HEK293T (cell line): ENCODE measurements at places on chromosomes 1 and 21.

DNA sequence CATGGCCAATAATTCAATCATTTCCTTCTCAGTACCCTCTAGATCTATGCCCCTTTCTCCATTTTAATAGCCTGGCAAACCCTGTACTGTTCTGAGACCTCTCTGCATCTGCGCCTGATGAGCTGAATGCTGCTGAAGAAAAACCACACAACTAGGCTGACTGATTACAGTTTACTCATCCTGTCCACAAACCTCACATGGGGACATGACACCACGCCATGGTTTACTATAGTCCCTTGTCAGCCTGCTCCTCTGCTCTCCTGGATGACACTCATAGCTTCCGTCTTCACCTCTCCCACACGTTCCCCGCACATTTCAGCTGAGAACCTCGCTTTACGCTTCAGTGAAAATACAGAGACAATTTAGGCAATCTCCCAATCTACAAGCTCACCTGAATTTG is 59.7 kb downstream of the DESI2 start:
- no peak for DNase-seq

GRCh38 chr1:235326719-235327558 is 1.0 kb downstream of the ARID4B start:
- peak; percentile 46 for DNase-seq

GRCh38 chr1:36522461-36523229 is 39.9 kb upstream of the CSF3R start:
- DNase-seq, result no peak

- no peak for DNase-seq
Measured at GRCh38 chr21:28522014-28522799, 470.5 kb downstream of the LTN1 start.

DNA sequence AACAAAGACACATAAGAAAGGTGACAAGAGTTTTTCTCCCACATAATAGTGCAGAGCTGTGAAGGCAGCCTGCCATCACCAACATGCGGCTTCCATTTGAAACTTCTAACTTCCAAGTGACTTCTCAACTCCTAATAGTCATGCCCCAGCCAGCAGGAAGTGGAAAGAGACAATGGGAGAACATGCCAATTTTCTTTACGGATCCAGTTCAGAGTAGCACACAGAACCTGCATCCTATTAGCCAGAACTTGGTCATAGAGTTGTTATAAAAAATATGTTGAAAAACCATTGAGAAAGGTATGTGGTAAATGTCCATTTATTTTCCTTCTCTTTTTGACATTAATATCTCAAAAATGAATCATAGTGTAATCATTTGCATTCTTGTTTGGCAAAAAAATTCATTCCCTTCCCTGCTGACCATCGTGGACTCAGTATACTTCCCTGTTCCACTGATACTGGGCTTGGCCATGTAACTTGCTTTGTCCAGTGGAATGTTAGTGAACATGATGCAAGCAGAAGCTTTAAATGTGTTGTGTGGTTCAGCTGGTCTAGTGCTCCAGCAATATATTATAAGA is 197.4 kb downstream of the SEC16B start:
- DNase-seq, result no peak

GRCh38 chr1:180482425-180483275 is 19.7 kb downstream of the ACBD6 start:
- DNase-seq, result peak; percentile 42

- DNase-seq, result no peak
Measured at GRCh38 chr1:8202182-8202905, 115.6 kb upstream of the SLC45A1 start.

DNA sequence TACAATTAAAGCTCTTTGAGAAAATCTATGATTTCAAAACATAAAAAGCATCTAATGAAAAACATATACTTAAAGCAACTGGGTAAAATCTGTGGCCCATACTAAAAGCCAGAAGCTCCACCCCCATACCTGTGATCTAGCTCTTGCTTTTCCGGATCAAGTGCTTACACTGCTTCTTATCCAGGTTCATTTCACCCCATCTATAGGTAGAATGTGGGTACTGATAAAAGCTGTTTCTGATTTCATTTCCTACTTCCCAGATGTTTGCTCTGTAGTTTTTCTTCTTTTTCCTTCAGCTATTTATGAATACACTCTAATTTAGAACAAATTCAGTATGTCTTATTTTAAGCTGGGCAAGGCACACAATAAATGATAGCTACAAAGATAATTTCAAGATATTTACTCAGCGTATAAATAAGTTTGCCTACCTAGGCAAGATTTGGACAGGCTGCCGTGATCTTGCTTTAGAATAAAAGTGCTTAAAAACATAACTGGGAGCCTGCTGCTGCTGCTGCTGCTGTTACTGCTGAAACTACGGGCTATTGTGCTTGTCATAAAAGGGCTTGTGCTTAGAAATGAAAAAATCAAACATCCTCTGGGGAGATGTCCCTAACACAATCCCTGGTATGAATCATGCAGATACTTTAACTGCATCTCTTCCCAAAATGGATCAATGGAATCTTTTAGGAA is 2.1 kb downstream of the SIPA1L2 start:
- DNase-seq, result no peak

GRCh38 chr1:10687782-10688408 is 108.6 kb downstream of the CASZ1 start:
- DNase-seq, result no peak

DNA sequence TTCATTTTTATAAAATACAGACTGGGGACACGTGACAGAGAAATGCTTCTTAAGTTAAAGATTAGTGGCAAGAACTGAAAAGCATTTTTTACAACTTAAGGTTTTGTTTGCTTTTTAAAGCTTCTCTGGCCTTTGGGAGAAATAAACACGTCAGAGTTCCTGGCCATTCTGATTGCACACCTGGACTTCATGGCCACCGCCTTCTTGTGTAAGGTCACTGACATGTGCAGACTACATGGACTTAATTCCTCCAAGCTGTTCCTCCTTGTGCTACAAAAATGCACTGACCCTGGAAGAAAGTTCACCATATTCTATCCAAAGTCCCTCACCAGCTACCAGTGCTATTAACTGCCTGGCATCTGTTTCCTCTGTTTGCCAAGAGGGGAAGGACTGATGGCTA is 56.1 kb downstream of the GADD45A start:
- no peak for DNase-seq

DNA sequence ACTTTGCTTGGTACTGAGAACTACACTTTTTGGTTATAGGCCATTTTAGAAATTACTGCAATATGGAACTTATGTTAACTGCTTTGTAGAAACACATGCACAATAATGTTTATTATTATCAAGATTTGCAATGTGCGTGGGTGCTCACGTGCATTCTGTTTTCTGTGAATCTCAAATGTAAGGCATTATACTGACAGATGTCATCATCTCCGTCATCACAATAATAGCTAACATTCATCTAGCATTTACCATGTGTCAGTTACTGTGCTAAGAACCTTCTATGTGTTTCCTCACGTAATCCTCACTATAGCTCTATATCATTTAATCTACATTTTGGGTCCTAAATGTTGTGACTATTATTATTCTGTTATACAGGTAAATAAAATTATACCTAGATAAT is 1214.8 kb upstream of the ADGRL4 start:
- DNase-seq, result no peak

DNA sequence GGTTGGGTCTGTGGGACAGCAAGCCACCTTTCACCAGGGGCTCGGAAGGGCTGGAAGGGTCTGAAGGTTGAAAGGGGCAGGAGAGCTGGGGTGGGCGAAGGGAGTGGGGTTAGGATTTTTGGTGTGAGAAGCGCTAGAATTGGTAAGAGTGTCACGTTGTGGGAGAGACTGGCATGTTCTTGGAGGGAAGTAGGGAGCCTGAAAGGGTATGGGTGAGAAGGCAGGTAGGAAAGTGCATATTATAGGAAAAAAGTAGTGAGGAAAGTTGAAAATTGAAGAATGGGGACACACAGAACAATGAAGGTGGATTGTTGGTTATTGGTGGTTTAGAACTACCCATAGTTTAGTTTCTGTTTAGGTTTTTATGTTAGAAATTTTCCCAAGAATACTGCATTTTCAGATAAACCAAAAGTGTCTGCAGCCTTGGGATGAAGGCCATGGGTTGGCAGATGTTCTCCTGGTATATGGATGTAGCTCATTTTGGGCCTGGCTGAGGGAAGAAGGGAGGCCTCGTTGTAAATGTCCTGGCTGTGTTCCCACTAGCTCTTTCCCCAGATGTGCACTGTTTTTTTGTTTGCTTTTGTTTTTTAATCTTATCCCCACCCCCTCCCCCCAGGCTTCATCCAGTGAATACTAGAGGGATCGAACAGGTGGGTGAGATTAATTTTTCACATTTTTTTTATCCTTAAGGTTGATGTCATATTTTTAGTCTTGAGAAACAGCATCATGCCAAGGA is 1.2 kb downstream of the LRRC42 start:
- DNase-seq, result no peak

- no peak for DNase-seq
Measured at GRCh38 chr1:154219541-154219940, 1.2 kb upstream of the UBAP2L start.

GRCh38 chr1:10530756-10531495 is 56.2 kb downstream of the PEX14 start:
- no peak for DNase-seq

- DNase-seq, result no peak
Measured at GRCh38 chr1:109802136-109802900, 38.6 kb upstream of the EPS8L3 start.

- no peak for DNase-seq
Measured at GRCh38 chr1:29500041-29500440, 263.7 kb downstream of the PTPRU start.

GRCh38 chr1:244092964-244093638 is 42.0 kb downstream of the ZBTB18 start:
- no peak for DNase-seq

GRCh38 chr1:5513179-5513578 is 479.0 kb downstream of the NPHP4 start:
- DNase-seq, result no peak

DNA sequence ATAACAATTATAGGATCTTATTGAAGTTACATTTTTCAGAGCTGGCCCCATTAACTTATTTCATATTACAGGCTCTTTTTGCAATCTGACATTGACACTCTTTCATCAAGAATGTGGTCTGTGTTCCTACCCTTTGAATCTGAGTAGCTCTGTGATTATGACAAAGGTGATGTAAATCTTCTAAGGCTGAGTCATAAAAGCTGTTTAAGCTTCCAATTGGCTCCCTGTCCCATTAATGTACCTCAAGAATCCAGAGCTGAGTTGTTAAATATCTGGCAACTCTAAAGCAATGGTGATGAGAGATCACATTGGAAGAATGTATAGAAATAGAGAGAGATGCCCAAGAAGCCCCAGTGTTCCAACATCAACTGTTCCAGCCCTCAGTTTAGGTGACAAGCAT is 178.5 kb upstream of the DEPDC1 start:
- DNase-seq, result no peak

GRCh38 chr1:183424691-183425090 is 6.5 kb upstream of the NMNAT2 start:
- DNase-seq, result no peak

DNA sequence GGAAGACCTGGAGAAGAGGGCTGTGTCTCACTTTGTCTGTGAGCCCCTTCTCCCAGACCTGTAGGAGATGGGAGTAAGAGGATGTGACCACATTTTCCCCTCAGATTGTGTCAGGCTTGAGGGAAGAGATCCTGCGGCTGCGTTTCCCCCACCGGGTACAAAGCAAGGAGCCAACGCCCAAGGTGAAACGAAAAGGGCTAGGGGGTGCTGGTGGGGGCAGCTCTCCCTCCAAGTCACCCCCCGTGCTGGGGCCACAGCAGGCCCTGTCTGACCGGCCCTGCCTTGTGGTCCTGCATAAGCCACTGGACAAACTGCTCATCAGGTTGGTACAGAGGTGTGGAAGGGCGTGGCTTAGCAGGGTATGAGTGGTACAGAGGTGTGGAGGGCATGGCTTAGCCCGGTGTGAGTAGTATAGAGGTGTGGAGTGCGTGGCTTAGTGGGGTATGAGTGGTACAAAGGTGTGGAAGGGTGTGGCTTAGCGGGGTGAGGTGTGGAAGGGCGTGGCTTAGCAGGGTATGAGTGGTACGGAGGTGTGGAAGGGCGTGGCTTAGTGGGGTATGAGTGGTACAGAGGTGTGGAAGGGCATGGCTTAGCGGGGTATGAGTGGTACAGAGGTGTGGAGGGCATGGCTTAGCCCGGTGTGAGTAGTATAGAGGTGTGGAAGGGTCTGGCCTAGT is 30.6 kb downstream of the HYI start:
- DNase-seq, result no peak

DNA sequence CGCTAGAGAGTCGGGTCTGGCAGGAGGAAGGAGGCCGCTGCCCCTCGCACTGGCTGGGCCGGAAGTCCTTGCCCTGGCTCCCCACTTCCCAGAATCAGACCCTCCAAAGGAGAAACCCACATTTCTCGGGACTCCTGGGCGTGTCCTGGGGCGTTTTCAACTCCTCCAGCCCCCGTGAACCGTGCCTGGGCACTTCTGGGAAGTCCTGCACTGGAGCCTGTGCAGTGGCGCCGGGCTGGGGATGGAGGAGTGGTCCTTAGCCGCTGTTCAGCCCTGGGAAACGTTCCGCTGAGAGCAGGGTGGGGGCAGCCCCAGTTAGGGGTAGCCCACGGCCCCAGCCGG is 3.0 kb downstream of the IGSF21 start:
- peak; percentile 16 for DNase-seq

DNA sequence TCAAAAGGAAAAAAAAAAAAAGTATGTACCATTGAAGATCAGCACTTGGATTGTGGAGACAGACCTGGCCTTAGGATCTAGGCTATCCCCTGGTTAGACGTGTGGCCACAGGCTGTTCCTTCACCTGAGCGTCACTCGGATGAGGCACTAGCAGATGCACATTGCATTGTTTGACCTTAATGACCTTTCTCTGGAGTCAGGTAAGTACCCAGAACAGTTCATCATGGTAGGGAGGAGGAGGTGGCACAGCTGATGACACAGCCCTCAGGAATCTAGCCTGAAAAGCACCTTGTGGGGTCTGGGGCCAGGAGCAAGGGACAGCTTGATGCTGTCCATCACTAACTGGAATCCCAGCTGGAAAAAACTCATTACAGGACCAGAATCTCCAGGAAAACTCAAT is 21.2 kb downstream of the NECAP2 start:
- no peak for DNase-seq

DNA sequence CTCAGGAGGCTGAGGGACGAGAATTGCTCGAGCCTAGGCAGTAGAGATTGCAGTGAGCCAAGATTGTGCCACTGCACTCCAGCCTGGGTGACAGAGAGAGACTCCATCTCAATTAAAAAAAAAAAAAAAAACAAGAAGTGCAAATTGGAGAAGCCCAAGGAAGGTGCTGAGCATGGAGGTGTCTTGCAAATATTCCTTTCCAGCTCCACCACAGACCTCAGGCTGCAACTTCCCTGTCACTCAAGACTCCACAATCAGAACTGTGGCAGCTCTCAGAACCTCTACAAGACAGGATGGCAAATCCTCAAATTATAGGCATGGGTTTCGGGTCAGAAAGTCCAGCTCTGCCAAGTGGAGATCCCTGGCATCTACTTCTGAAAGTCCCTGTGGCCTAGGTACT is 104.4 kb upstream of the TIAM1 start:
- no peak for DNase-seq
